LNCaP clone FGC (cell line): ENCODE measurements at places on chromosomes 16 and 17.

- DNase-seq: no peak
Observed at GRCh38 chr17:82343560-82343959, 10.0 kb upstream of the SECTM1 start.

DNA sequence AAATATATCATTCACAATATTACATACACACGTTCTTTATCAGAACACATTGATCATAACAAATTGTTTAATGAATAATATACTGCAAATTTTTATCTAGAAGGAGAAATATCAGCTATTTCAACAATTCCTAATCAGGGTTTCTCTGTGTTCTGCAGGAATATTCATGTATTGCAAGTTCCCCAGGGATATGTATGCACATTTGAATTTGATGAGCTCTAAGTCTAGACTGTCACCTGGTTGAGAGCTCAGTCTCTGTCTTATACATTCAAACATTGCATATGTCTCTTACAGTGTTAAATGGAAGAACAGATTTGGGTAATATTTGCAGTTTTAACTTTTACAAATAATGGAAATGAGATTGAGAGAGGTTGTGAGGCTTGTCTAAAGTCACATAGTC lies 829.7 kb downstream of the CDH11 start:
- DNase-seq: no peak

- no peak for DNase-seq
Observed at GRCh38 chr16:70370924-70371323, 24.2 kb downstream of the DDX19A start.

DNA sequence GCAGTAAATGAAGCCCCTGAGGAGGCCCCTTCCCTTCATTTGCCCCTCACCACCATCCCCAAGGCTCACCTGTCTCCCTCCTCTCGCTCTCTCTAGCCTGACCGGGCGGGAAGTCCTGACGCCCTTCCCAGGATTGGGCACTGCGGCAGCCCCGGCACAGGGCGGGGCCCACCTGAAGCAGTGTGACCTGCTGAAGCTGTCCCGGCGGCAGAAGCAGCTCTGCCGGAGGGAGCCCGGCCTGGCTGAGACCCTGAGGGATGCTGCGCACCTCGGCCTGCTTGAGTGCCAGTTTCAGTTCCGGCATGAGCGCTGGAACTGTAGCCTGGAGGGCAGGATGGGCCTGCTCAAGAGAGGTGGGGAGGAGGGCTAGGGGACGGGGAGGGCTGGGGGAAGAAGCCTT lies 21.0 kb downstream of the WNT9B start:
- DNase-seq: no peak

DNA sequence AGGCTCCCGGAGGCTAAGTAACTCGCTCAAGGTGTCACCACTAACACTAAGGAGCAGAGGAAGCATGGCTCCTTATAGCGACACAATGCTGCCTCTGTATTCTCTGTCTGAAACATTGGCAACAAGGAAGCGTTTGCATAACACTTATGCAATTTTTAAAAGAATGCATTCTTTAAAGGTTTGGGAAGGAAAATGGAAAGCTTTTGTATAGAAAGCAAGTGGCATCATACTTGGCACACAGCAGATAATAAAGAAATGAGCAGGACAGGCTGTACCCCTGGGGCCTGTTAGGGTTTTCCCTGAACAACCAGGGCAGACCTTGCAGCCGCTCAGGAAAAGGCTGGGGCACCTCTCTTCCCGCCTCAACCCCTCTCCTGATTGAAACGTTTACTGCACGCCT lies 36.9 kb downstream of the PPL start:
- no peak for DNase-seq
